ENCODE measurements at places on chromosomes 7 and 10.
A peak's percentile ranks its signal among the peaks of the same experiment; 100 is the strongest.

- DNase-seq, result no peak
Measured at GRCh38 chr7:21883069-21883468, 62.6 kb downstream of the CDCA7L start.

GRCh38 chr10:107880185-107880584 is 715.7 kb upstream of the SORCS1 start:
- no peak for DNase-seq

- no peak for DNase-seq
Measured at GRCh38 chr7:2274666-2275065, 32.6 kb downstream of the NUDT1 start.

- no peak for DNase-seq
Measured at GRCh38 chr7:44622342-44623151, 16.1 kb downstream of the OGDH start.

GRCh38 chr10:97850446-97850845 is 803 bp downstream of the GOLGA7B start:
- no peak for DNase-seq

- DNase-seq, result peak; percentile 49
Measured at GRCh38 chr7:158818325-158819213, 10.7 kb downstream of the ESYT2 start.

- DNase-seq, result no peak
Measured at GRCh38 chr7:73718438-73718881, 1.0 kb downstream of the STX1A start.

DNA sequence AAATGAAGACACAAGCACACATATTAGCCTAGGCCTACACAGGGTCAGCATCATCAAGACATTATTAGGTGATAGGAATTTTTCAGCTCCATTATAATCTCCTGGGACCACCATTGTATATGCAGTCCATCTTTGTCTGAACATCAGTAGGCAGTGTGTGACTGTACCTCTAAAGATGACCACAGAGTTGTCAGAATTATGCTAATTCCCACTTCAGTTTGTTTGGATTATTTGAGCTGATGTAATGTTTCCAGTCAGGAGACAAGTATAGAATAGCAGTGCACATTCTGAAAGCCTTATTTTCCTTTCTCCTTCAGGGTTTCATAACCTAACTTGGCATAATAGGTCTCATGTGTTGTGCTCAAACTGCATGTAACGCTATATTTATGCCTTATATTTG is 306.4 kb downstream of the NXPH1 start:
- DNase-seq, result no peak

DNA sequence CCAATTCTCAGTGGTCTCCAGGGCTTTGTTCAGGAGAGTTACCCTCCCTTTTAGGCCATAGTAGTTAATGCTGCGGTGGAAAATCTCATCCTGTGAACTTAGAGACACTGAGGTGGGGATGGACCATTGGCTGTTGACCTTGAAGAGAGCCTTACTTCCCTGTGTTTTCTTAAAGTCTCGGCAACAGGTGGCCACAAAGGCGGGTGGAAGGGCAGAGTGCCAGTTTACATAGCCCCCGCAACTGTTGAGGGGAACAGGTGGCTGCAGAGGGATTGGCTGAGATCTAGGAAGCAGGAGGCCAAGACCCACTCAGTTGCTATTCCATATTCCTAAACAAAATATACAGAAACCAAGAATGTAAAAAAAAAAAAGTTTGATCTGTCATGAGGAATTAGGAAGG is 160.6 kb downstream of the ST7 start:
- no peak for DNase-seq

DNA sequence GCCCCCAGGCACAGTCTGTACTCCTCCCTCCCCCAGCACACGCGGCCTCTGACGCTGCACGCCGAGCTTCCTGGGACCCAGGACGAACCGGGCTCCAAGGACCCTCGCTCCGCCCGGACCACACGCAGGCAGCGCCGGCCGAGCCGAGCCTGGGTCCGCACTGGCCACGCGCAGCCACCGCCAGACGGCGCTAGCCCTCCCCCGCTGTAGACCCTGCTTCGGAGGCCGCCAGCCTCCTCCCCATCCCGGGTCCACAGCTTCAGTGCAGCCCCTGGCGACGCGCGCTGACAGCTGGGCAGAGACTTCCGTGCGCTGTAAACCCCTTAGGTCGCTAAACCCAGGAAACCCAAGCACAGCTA is 936 bp upstream of the TCERG1L start:
- no peak for DNase-seq

GRCh38 chr7:20222219-20222828 is 5.1 kb upstream of the MACC1 start:
- no peak for DNase-seq

DNA sequence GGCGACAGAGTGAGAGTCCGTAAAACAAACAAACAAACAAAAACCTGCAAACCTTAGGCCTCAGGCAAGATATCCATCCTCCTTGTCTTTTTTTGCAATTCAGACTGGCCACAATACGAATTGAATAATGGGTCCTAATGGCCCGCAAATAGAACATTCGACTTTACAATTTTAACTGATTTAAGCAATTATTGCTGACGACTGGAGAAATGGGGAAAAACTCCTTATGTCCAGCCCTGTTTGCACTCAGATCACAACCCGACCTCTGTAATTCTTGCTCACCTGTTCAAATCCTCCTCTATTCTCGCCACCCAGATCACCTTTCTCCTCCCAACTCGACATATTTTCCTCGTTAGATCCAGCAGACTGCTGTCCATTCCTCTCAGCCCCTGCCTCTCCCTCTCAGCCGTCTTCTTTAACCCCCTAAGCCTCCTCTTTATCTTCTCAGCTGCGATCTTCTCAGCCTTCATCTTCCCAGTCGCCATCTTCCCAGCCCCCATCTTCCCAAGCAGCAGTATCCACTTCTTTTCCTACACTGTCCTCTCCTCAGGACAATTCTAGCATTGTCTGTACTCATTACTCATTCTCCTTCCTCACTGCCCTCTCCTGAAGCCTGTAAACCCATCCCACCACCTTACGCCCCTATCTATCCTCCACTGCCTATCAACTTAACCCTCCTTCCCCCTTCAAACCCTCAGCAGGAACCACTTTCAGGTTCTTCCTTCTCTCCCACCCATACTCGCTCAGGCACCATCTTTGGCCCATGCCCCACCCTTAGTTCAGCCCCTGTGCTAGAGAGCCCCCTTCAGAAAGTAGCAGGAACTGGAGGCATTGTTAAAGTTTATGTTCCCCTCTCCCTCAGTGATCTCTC is 61.8 kb downstream of the LRRC17 start:
- peak; percentile 5 for DNase-seq

- no peak for DNase-seq
Measured at GRCh38 chr10:52491246-52491995, 177.3 kb downstream of the DKK1 start.

DNA sequence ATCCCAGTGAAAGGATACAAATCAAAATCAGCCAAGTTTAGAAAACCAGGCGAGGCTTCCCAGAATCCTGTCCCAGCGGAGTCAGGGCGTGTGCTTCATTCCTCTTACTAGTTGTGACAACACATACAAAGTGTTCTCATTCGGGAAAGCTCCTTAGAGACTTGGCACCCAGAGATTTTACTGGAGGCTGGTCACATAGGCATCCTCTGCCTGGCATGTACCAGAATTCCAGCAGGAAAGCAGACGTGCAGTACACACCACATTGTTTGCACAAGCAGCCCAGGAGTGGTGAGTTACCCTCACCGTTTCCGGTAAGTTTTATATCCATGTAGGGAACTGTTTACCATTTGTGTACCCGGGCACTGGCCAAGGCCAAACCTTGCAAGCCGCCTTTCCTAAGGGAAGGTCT is 34.9 kb downstream of the MMRN2 start:
- no peak for DNase-seq

DNA sequence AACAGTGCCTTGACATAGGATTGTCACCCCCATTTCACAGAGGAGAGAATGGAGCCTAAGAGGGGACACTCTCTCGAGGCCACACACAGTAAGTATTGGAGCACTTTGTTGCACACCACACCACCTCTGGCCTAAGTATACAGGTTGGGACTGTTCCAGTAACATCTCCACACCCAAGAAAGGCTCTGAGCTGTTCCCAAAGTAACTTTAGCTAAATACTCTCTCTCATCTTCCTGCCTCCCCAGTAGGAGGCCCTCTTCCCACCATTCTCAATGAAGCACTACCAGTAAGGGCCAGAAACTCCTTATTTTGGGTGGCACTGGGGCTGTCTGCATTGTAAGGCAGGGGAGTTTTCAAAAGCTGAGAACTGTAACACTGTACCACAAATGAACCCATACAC is 189.5 kb downstream of the ZNF438 start:
- DNase-seq, result no peak

DNA sequence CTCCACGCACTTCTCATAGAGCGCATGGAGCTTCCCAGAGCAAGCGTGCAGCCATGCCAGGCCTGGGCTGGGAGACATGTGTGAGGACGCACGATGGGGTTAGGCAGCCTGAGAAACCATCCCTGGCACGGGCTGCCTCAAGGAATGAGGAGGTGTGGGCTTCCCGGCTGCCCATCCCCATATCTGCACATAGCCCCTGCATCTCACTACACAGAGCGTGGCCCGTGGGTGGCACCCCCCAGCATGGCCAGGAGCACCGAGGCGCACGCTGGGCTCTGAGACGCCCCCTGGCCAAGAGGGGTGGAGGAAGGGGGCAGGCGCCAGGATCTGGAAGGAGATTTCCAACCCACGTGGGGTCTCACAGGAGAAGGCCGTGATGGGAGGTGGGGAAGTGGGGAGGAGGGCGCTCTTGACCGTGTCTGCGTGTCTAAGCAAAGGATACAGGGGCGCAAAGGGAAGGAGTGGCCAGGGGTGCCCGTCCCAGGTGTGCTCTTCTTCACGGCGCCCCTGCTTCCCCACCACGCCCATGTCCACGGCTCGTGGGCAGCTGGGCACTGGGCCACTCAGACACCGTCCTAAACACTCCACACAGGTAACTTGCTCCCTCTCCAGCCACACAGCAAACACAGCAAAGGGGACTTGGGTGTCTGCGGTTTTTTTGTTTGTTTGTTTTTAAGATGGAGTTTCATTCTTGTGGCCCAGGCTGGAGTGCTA is 340.5 kb downstream of the PTPRN2 start:
- no peak for DNase-seq

DNA sequence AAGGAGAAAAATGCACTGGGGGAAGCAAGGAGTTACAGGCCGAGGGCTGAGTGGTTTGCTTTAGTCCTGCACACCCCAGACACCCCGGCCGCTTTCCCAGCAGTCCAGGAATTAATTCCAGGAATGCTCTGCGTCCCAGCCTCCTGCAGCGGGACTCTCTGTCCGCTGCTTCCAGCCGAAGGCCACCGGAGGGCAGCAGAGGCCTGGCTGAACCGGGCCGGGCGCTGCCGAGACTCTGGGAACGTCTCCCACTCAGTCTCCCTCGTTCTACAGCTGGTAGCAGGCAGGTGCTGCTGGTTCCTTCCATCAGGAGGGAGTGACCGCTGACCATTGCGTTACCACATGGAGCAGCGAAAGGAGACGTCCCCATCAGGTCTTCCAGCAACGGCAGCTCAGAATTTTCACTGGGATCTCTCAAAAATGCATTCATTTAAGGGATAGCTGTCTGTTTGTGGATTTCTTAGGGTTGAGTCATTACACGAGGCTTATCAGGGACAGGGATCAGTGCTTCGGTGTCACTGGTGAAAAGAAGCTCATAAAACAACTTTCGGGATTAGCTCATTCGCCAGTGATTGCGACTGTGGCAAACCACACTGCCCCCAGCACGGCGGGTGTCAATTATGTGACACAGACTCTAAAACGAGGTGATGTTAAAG is 24.9 kb upstream of the PITRM1 start:
- DNase-seq, result peak; percentile 72

DNA sequence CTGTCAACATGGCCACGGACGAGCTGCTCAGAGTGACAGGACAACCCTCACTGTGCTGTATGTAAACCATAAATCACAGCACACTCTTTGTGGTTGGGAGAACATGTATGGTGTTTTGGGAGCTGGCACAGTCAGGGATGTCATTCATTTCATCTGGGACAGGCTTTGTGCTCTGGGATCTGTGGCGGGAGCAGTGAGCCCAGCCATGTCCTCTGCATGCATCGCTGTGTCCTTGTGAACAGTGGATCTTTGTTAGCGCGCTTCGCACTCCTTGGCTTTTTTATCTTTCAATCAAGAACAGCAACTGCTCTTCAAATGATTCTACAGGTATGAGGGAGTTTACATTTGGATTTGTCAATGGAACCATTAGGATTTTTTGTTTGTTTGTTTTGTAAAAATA is 7.1 kb downstream of the CCM2 start:
- DNase-seq, result no peak

- DNase-seq, result no peak
Measured at GRCh38 chr7:3028071-3028757, 15.5 kb downstream of the CARD11 start.

GRCh38 chr10:63522995-63523394 is 1.8 kb downstream of the REEP3 start:
- no peak for DNase-seq

DNA sequence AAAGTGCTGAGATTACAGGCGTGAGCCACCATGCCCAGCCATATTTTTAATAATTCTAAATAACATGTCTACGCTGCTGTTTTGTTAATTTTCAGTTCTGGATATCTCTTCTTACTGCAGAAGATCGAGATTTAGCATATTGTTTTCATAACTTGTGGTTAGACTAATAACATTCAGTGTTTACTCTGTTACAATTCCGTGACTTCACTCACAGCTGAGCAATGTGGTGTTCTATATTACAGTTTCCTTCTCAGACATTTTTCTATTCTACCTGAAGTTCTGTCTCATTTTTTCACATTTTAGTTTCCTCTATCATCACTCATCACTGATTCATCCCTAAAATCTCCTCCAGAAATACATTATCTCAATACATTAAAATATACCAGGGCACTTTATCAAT is 10.9 kb downstream of the RNF32 start:
- DNase-seq, result no peak

DNA sequence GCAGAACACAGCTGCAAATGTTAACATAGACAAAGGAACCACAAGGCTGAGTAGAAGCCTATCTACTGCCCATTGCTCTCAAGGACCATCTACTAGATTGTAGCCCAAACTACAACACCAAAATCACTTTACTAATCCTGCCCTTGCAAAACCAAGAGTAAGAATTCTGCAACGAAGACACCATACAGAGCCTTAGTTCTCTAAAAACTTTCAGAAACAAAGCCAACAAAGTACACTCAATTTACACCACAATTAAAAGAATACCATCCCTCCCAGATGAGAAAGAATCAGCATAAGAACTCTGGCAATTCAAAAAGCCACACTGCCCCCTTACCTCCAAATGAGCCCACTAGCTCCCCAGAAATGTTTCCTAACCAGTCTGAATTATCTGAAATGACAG is 294.3 kb downstream of the CTNNA3 start:
- no peak for DNase-seq

GRCh38 chr10:126729314-126729870 is 58.9 kb upstream of the C10orf90 start:
- no peak for DNase-seq

GRCh38 chr7:14934839-14935238 is 32.3 kb upstream of the DGKB start:
- no peak for DNase-seq

GRCh38 chr10:34179280-34179679 is 635.8 kb downstream of the PARD3 start:
- DNase-seq, result no peak

DNA sequence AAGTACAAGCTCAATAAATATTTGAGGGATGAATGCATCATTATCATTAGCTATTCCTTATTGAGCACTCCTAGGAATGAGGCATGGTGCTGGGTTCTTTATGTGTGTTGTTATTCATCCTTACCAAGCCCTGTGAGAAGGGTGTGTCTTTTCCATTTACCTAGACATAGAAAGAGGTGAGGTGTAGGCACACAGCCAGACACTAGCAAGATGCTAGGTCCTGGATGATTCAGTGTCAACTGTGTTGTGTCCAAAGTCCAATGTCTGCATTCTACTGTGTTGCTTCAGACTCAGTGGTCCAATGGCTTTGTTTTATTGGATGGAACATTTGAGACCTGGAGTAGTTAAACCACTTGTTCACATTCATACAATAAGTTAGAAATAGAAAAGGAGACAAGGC is 605.5 kb downstream of the LRMDA start:
- no peak for DNase-seq
